Esophagus mucosa (tissue), 1 donor: ENCODE measurements at places on chromosomes 11 and 22.

DNA sequence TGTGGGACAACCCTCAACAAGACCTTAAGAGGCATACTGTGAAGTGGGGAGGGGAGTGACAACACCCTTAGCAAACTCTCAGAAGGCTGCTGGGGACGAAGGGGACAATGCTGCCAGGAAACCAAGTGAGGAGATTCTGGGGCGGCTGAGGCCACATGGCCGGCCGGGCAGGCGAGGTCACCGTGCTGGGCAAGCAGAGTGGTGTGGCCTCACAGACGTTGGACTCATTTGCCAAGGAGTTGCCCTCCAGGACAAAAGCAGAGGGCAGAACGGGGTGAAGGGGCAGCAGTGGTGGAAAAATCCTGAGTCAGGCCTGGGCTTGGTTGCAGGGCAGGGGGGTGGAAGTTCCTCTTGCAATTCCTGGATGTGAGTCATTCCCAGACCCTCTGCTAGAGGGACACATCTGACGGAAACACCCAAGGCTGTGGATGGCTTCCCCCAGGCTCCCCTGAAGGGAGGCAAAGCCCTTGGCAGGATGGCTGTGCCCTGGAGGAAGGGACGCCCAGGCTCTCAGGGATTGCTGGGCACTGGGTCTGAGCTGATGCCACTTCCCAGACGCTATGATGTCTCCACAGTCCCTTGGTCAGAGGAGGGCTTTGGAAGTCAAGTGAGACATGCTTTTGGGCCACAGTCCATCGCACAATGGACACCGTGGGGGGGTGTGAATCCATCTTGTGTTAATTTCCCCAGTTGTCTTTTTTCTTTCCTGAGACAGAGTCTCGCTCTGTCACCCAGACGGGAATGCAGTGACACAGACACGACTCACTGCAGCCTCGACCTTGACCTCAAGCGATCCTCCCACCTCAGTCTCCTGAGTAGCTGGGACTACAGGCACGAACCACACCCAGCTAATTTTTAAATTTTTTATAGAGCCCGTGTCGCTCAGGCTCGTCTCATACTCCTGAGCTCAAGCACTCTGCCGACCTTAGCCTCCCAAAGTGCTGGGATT, 16.2 kb upstream of the SHANK3 start:
- ATAC-seq, result peak; percentile 74

DNA sequence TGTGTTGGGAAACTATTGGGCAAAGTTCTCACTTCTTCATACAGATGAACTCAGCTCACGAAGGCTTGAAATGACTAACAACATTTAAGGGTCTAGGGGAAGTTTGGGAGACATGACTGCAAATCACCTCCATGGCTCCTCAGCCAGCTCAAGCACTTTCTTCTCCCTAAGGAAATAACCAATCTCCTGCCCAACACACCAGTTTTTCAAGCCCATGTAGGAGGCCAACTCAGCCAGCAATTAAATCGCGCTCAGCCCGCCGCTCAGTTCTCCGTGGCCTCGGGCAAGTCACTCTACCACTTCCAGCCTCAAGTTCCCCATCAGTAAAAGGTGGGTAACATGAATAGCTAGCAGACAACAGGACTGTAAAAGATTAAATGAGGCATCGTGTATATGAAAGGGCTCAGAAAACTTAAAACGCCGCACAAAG, 796 bp downstream of the POLDIP3 start:
- no peak for ATAC-seq

DNA sequence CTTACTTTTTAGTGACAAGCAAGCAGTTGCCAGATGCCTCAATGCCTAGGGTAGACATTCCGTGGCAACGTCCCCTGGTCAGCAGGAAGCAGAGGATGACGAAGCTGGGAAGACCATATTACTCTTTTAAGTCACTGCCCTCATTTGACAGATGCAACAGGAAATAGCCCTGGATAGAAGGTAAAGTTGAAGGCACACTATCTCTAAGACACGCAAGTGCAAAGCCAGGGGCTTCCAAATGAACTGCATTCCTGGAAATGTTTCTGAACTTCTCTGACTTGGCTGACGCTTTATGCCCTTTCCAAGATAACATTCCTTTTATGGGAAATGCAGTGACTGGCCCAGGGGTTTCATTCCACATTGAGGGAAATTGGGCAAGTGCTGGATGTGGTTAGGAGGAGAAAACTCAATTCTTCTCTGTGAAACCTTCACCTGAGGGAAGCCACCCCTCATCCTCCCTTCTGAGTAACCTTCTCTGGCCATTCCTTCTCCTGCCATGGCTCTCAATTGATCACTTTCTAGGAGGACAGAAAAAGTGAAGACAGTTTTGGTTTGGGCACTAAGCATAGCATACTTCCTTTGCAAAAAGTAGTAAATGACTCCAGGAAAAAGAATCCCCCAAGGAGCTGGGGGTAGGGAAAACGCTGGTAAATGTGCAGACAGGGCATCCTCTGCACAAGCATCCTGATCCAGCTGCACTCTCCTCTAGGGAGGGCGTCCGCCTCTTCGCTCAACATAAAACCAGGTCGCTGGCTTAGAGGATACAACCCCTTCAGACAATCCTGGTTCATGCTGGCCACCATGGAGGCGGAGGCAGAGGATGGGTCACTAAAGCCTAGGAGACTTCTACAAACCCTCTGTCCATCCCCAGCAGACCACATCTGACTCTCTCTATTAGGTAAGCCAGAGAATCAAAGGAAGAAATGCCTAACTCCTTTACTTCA, 14.5 kb downstream of the PCSK7 start:
- no peak for ATAC-seq

DNA sequence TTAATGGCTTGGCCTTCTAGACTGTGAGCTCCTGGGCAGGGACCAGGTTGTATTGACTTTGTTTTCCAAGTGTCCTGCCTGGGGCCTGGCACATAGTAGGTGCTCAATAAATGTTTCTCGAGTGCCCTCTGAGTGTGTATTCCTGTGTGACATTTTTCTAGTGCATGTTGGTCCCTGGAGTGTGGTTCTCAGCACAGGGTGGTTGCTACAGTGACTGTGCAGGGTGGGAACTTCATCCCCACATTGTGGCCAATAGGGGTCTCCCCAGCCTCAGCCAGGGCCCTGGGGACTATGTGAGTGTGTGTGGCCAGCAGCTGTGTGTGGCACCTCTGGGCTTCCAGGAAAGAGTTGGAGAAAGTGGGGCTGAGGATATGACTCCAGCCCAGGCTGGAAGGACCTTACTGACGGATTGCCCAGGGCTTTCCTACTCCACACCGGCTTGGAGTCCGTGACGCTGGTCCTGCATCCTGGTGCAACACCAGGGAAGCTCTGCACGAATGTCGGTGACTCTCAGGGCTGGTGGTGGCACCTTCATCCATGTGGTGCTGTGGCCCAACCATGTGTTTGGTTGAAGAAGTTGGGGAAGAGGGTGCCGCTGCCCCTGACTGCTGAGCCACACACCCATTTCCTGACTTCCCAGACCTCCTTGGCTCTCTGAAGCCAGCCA, 9.0 kb upstream of the MARK2 start:
- ATAC-seq, result peak; percentile 23

DNA sequence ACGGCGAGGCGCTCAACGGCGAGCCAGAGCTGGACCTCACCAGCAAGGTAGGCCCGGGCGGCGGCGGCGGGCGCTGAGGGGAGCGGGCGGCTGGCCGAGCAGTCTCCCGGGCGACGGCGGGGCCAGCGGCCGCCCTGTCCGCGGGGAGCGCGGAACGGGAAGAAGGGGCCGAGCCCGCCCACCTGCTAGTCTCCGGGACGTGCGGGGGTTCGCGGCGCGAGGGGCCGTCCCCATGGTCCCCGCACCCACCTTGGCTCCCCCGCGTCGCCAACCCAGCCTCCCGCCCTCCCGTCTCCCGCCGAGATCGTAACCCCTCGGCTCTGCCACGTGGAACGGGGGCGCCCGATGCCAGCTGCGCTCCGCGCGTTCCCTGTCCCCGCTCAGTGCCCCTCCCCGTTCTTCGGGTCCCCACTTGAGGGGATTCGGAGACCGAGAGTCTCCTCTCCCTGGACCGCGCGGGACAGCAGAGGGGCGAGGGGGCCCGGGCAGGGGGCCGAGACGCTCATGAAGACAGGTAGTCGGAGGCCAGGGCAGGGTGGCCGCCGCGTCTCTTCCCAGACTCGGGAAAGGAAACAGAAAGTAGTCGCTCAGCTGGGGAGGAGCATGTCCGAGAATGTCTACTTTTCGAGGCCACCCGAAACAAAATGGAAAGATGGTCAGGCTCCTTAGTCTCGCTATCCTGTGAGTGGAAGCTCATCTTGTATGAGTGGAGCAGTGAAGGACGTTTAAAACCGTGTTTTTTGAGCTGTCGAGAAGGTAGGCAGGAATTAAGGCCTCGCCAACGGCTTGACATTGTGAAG, 557 bp downstream of the GTPBP1 start:
- ATAC-seq, result peak; percentile 3

- ATAC-seq, result no peak
These were observed 918 bp downstream of the CHORDC1 start for GRCh38 chr11:90221803-90222458.

DNA sequence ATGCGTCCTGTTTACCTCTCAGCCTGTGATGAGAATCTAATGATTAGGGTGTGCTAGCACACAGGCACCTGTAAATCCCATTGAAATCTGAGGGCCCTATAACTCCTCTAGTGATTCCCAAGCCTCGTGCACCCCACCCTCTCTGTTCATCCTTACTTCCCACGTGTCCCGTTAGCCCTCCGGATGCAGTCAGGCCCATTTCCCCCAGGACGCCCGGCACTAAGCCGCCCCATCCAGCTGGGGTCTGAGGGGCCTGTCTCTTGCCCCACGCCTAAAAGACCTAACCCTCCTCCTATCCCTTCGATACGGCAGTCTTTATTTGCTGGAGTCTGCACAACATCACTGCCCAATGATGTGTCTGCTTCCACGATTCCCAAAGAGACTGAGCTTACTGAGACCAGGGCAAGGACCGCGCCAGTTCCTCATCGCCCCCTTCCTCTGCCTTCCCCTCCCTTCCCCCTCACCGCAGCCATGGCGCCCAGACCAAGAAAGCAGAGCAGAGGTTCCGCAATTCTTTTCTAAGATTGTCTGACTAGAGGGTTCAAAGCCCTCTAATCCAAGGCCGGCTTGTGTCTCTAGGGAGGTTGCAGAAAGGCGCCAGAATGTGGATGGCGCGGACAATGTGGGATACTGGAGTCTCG, 1.1 kb upstream of the FADS2 start:
- no peak for ATAC-seq

DNA sequence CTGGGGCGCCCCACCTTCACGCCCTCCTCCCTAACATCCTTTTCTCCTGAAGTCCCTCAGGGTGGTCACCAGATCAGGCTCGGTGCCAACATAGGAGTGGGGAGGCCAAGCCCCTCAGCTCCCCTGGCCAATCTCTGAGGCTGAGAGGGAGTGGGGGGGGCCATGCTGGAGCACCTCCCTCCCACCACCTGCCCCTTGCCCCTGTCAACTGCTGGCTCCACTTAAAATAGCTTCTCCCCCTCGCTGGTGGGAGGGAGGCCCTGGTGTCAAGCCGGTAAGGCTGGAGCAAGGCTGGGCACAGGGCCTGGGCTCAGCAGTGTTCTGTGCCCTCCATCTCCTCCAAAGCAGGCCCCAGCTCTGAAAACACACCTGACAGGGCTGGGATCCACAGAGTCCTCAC, 4.9 kb downstream of the PLXNB2 start:
- no peak for ATAC-seq

GRCh38 chr11:63931045-63931444, 7.8 kb upstream of the NAA40 start:
- no peak for ATAC-seq

- no peak for ATAC-seq
These were observed 953.2 kb downstream of the LRRC4C start for GRCh38 chr11:40506226-40506625.

- ATAC-seq, result no peak
These were observed 13.9 kb downstream of the LRRC32 start for GRCh38 chr11:76656571-76657081.

DNA sequence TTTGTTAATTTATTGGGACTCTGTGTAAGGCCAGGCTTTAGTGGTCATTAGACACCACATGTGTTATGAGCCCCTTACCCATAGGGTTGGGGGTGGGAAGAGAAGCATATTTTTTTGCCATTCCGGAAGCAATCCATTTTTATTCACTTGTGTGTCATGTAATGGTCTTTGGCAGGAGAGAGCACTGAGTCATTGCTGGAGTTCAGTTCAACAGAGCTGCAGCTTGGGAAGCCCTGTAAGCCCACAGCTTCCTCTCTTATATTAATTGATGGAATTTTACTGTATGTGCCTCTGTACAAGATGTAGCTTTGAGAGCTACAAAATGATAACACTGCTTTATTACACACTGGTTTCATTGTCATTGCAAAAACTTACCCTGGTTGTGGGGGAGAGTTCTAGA, 177.3 kb upstream of the SORL1-AS1 start:
- ATAC-seq, result no peak

DNA sequence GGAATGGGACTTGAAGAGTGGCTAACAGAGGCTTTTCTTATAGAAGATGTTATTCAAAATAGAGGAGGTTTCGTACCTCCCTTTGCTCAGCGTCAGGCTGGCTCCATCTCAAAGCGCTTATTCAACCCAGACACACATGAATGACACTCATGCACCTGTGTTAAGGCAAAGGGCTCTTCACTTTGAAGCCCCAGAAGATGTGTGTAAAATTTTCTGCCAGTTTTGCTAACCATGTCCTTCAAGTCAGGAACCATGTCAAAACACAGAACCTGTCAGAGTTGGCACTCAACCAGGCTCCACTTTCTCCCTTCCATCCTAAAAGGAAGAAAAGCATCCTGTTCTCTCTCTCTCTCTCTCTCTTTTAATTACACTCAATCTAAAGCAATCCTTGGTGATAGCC, 352.8 kb upstream of the NARS2 start:
- no peak for ATAC-seq

GRCh38 chr11:44592125-44592940, 26.9 kb downstream of the CD82 start:
- ATAC-seq, result no peak

DNA sequence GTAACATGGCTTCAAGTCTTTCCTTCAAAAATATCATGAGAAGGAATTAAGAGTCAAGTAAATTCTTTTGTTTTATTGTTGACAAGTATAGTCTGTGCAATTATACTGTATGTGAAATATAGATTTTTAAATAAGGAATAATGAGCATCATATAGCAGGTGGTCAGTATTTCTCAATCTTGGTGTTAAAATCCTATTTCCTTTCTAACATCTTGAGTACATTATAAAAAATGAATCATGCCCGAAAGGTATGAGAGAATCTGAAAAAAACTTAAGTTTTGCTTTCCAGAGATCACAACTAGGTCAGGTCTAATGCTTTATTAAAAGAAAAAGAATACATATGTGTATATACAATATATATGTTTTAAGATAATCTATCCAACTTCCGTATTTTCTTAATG, 53.1 kb downstream of the KIF18A start:
- no peak for ATAC-seq

GRCh38 chr11:126607374-126607773, 251.9 kb downstream of the ST3GAL4 start:
- peak; percentile 86 for ATAC-seq

- no peak for ATAC-seq
These were observed 1.5 kb upstream of the CCDC90B start for GRCh38 chr11:83287631-83288030.

- no peak for ATAC-seq
These were observed 1.1 kb upstream of the KRTAP5-7 start for GRCh38 chr11:71525938-71526495.

DNA sequence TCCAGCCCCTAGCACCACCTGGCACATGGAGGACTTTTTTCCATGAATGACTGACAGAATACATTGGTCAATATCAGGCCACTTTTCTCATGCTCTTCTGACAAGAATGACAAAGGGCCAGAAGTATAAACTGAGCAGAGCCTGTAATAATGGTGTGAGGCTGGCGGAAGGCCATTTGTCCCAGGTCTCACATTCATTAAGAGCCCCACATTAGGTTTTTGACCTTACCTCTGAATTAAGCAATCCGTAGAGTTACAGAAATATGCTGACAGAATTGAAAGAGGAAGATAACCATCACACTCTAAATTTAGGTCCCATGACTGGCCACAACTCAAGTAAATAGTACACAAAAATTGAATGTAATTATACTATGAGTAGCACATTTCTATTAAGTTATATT, 55.2 kb downstream of the SYT9 start:
- ATAC-seq, result no peak
